ENCODE measurements at places on chromosomes 7 and 10.

DNA sequence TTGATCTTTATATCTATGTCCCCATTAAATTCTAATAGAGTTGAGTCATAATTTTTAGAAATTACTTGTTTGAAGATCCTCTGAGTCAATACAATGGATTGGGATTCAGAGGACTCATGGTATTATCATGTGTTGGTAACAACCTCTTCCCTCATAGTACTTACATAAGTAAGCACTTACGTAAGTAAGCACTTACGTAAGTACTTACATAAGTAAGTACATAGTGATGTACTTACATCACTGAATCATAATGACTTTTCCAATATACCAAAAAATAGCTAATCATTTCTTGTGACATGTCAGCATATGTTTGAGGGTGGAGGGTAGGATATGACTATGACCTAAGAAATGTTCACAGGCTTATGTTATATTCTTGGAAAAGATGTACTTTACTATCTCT is 740.5 kb downstream of the SORCS1 start:
- DNase-seq: no peak

DNA sequence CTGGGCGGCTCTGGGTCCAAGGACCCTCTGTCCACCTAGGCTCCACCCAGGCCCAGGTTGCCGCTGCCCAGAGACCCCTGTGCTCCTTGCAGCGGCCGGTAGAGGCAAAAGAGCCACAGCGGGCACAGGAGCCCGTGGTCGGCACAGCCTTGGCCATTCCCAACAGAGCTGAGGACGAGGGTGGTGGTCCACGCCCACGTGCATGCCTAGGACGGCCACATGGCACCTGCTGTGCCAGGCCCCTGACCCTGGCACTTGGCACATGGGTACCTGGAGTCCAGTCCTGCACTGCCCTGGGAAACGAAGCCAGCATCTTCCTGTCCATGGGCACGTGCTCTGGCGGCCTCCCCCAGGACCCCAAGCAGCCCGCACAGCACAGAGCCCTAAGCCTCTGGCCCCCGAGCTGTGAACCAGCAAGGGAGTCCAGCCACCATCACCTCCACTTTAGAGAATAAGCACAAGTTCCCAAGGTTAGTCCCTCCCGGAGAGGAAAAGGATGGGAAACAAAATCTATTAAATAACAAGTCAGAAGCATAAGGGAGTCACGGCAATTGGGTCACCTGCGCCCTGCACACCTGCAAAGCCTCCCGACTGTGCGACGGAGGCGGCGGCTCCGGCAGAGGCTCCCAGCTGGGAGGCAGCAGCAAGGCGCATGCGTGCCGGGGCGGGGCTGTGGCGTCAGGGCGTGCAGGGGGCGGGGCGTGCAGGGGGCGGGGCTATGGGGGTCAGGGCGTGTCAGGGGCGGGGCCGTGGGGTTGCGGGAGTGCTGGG is 59.1 kb downstream of the STK32C start:
- peak; percentile 60 for DNase-seq

DNA sequence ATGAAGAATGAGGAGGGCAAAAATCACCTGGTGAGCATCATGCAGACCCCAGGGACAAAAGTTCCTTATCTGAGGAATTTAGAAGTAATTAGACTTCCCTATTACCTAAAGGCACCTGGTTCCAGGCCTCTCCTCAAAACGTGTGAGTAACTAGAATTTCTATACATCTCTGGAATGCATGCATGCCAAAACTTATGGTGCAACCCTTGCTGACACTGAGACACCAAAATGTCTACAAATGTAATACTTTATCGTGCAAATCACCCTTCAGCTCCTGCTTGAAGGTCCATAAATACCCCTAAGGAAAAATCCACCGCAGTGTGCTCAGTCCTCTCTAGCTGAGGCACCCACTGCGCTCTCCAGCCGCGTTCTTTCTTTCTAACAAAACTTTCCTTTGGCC is 84.2 kb downstream of the PAXIP1 start:
- DNase-seq: no peak

GRCh38 chr10:97580421-97581367 is 3.5 kb upstream of the HOGA1 start:
- no peak for DNase-seq

DNA sequence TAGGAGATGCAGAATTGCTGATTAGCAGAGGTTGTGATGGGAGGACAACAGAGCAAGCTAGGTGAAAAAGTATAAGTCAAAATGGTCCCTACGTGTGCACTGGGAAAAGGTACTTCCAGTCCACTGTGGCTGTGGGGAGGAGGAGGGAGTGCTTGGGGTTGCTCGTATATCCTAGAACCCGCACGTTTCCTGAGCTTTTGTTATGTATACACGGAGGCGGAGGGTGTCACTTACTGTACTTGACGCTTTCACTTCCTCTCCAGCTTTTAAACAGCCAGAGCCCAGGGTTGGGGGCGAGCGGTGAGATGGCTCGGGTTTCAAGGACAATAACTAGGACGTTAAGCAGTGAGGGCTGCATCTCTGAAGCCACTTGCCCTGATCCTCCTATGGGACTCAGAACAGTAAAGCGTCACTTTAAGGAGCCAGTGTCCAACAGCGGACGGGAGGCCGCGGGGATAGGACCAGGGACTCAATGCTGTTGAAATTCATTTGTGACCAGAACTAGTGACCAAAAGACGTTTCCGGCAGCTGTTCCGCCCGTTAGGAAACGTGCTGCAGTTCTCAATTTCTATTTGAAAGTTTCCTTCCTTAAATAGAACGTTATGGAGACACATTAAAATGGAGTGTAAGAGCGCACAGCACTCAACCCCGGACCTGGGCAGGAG is 985 bp upstream of the ETV1 start:
- no peak for DNase-seq

GRCh38 chr10:124508070-124508667 is 46.5 kb downstream of the LHPP start:
- no peak for DNase-seq

- no peak for DNase-seq
Observed at GRCh38 chr7:45909561-45909960, 11.5 kb downstream of the IGFBP3 start.

GRCh38 chr7:138770904-138771303 is 26.9 kb upstream of the TMEM213 start:
- no peak for DNase-seq

- no peak for DNase-seq
Observed at GRCh38 chr10:30915146-30915545, 116.5 kb downstream of the ZNF438 start.

- DNase-seq: no peak
Observed at GRCh38 chr10:118944959-118945633, 84.4 kb upstream of the NANOS1 start.

- no peak for DNase-seq
Observed at GRCh38 chr7:47591655-47592572, 10.0 kb upstream of the TNS3 start.

Data from stimulated activated CD4-positive, alpha-beta T cell treated with anti-CD3 and anti-CD28 coated beads, TNF-alpha, amount 100 ng/mL, for 24 hours (primary cell).